Immature natural killer cell (primary cell): ENCODE measurements at places on chromosomes 6 and 20.
A peak's percentile ranks its signal among the peaks of the same experiment; 100 is the strongest.

GRCh38 chr6:116326181-116326671 lies 44.5 kb upstream of the DSE start:
- no peak for DNase-seq

GRCh38 chr6:5896476-5897200 lies 110.1 kb downstream of the NRN1 start:
- DNase-seq: no peak

- DNase-seq: no peak
Measured at GRCh38 chr6:125819535-125820326, 29.0 kb downstream of the NCOA7 start.

- DNase-seq: no peak
Measured at GRCh38 chr6:139588734-139589593, 214.5 kb upstream of the CITED2 start.

GRCh38 chr20:57375652-57376230 lies 15.5 kb upstream of the RBM38 start:
- DNase-seq: no peak

DNA sequence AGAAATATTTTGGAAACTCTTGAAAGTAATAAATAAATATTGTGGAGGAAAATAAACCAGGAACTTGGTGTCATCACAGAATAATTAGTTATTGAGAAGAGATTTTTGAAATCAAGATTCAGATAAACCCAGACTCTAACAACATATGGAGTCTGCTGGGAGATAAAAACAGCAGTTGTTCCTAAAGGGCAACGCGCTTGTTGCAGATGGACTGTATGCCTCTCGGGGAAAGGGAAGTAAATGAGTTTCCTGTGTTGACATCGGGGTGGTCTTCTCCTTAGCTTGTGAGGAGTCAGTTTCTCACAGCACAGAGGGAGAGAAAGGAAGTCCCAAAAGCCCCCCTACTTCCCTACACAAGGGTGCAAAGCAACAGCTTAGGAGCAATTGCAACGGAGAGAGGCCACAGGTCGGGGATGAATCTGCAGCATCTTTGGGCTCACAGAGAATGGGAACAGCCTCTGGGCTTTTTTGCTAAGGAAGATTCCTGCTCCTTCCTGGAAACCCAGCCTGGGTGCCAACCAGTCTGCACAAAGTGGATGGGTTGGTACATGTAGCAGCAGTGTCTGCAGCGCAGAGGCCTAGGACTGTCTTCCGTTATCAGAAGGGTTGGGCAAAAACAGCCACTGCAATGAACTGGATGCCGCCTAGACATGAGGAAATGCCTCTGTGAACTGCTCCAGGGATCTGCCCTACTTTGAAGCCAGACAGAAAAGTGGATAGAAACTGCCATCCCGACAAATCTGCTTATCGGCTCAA lies 603.0 kb upstream of the NRSN1 start:
- DNase-seq: no peak

- peak; percentile 28 for DNase-seq
Measured at GRCh38 chr6:42450477-42451332, 1.0 kb downstream of the TRERF1 start.

- no peak for DNase-seq
Measured at GRCh38 chr20:38770970-38771369, 22.7 kb downstream of the ACTR5 start.

- no peak for DNase-seq
Measured at GRCh38 chr6:36323062-36323461, 13.6 kb downstream of the BNIP5 start.

GRCh38 chr20:21048841-21049273 lies 57.3 kb downstream of the LINC00237 start:
- DNase-seq: peak; percentile 35

- no peak for DNase-seq
Measured at GRCh38 chr6:37657112-37657886, 40.4 kb downstream of the MDGA1 start.

- DNase-seq: no peak
Measured at GRCh38 chr6:53899512-53899911, 104.7 kb downstream of the LRRC1 start.

DNA sequence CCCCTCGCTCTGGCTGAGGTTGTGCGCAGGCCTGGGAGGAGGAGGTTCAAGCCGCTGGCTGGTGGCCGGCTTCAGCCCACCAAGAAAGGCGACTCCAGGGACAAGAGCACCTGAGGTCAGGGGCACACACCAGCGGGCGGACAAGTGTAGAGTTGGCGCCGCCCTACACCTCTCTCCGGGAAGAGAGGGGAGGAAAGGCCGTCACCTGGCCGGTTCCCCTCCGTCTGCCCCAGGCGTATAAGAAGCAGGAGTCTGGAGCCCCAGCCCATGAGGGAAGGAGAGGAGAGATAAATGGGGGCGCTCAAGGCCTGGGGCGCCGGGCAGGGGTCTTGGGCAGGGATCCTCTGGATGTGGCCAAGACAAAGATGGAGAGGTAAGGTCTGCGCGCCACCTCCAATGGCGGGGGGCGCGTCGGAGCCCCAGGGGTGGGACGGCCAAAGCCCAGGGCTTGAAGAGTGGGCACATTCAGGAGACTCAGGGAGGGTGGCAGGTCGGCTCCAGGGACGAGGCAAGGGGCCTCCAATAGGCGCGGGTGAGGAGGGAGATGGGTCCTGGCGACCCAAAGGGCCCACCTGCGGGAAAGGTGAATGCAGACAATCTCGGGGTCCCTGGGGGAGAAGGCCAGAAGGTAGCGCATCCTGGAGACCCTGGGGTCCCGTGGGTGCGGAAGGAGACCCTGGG lies 826 bp downstream of the RIMS4 start:
- DNase-seq: no peak

DNA sequence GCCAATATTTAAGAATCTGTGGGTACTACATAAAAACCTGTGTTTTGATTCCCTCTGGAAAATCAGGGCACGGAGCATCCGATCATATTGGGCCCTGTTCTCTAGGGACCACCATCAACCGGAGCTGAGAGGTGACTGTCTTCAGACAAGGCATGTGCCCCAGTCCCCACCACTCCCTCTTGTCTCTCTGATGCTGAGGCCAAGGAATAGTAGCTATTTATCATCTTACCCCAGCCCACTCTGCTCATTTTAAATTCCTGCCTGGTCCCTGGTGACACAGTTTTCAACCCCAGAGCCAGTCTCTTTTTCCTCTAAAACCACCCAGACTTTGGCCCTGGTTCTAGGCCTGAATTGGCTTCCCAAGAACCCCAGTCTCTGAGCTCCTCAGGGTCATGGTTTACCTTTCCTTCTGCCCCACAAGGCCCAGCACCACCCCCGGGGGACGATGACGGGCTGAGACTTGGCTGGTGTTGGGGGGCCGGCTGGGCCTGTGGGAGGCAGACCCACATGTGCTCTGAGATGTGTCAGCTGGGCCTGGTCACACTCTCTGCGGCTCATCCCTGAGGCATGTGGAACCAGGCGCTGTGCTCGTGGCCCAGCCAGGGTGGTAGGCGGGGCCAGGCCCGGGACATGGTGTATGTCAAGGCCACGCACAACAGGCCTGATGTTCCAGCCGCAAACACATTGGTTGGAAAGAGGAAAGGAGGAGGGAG lies 114.4 kb downstream of the CEBPB start:
- DNase-seq: no peak

DNA sequence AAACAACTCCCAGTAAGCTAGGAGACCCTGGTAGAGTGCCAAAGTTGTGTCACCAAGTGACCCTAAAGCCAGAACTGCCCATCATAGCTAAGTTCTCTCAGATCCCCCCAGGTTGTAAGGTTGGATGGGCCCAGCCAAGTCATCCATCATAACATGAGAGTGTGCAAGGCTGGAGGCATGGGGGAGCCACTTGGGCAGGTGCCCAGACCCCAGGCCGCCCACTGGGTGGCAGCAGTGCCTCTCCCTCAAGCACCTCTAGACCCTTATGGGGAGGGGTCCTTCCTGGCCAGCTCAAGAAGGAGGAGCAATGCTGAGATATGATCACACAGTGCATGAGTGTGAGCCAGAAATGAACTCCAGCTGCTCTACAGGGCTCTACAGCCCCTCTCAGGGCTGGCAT lies 154.5 kb downstream of the MYLK4 start:
- no peak for DNase-seq

DNA sequence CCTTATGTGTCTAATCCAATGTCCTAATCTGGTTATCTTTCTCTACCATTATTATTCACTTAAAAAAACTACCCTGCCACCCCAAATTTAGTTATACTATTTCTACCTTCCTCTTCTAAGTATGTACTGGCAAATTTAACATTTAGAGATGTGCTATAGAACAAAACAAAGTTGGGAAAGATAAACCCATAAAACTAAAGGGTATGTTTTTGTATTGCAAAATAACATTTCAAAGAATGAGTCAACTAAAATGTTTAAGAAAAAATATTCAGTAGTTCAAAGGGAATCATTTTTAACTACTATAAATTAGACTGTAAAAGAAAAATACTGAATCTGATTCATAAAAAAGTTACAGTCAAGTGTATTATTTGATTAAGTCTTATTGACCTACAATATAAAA lies 103.0 kb downstream of the LMBRD1 start:
- DNase-seq: no peak

DNA sequence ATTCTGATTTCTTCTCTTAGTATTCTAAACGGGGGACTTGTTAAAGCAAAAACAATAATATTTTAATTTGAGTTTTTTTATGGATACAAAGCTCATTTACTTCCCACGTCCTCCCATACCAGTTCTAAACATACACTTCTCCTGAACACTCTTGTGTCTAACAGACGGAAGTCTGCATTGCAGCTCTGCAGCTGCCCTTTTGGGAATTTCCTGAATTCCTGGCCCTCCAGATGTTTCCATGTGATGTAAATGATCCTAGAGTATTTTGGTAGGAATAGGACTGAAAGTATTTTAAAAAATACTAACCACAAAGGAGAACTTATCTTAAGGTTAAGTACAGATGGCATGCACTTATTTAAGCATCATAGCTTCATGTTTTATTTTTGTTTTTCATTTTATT lies 886.7 kb downstream of the TBC1D32 start:
- DNase-seq: no peak

GRCh38 chr6:28658475-28659249 lies 133.0 kb downstream of the GPX5 start:
- DNase-seq: no peak

GRCh38 chr20:10644458-10645204 lies 29.2 kb downstream of the JAG1 start:
- DNase-seq: peak; percentile 7

DNA sequence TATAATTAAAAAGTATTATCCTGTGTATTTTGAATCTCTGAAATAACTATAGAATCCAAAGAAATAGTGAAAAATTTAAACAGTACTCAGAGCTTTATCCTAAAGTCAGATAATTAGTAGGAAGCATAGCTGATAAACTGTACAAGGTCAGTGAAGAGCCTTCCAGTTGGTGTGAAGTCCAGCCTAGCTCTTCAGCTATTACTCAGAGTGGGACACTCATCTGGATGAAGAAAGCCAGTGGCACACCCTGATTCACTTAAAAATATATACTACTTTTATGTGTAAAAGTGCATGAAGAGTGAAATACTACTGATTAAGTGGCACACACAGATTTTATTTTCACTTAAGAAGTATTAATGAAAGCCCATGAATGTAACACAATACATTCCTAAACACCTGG lies 3.1 kb downstream of the IFNGR1 start:
- no peak for DNase-seq

DNA sequence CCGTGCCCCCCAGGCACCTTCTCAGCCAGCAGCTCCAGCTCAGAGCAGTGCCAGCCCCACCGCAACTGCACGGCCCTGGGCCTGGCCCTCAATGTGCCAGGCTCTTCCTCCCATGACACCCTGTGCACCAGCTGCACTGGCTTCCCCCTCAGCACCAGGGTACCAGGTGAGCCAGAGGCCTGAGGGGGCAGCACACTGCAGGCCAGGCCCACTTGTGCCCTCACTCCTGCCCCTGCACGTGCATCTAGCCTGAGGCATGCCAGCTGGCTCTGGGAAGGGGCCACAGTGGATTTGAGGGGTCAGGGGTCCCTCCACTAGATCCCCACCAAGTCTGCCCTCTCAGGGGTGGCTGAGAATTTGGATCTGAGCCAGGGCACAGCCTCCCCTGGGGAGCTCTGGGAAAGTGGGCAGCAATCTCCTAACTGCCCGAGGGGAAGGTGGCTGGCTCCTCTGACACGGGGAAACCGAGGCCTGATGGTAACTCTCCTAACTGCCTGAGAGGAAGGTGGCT lies 960 bp downstream of the TNFRSF6B start:
- DNase-seq: no peak

- no peak for DNase-seq
Measured at GRCh38 chr6:121971931-121972335, 427.5 kb upstream of the HSF2 start.

- no peak for DNase-seq
Measured at GRCh38 chr20:1805161-1805581, 90.0 kb upstream of the SIRPA start.

- no peak for DNase-seq
Measured at GRCh38 chr6:168278904-168279303, 40.7 kb downstream of the DACT2 start.

DNA sequence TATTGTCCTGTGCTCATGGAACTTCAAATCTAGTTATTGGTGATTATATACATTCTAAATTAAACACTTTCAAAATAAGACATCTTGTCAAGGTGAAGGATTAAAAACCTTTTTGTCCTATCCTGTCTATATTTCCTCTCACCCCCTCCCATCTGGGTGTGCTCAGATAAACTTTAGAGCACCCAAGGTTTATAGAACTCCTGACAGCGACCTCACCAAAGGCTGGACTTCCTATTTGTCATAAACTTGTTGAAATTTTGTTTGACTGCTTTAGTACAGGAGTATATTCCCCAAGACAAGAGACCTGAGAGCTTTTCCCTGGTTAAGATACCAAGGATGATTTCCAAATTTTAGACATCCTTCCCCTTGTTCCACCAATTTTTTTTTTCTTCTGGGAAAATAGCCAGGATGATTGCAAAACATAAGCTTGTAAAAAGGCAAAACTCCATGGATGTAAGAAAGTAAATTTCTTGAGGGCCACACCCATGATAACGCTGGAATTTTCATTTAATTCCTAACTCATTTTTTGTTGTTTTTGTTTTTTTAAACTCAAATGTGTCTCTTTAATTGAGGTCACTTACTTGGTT lies 33.0 kb downstream of the CARMIL1 start:
- no peak for DNase-seq

- DNase-seq: no peak
Measured at GRCh38 chr20:49615401-49616153, 47.6 kb upstream of the PTGIS start.

DNA sequence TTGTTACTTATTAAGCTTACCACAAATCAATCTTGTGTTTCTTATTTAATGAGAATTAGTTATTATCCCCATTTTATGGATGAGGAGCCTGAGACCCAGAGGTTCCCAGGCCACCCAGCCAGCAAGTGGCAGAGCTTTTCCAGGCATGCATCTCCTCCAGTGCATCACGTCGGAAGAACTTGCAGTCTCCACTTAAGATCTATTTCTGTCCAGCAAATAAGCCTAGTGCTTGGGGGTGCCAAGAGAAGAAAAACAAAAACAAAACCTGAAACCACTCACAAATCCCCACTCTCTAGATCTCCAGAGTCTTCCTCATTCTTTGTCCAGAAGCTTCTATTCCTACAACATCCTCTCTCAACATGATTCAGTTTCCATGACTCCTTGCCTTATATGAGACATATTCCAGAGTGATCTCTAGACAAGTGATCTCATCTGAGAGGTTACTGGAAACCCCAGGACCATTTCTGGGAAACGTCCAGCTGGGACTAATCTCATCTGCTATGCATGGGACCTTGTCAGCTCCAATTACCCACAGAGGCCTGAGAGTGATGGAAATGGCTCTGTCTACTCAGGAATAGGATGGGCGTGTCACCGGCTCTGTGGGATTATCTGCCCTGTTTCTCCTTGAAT lies 4.1 kb downstream of the GUCA1B start:
- no peak for DNase-seq

- DNase-seq: no peak
Measured at GRCh38 chr6:125904871-125905270, 51.7 kb upstream of the HINT3 start.
